ENCODE measurements at places on chromosomes 2 and 18.
A peak's percentile ranks its signal among the peaks of the same experiment; 100 is the strongest.

GRCh38 chr2:176096986-176097819, 2.4 kb upstream of the HOXD12 start:
- DNase-seq, result peak; percentile 84

DNA sequence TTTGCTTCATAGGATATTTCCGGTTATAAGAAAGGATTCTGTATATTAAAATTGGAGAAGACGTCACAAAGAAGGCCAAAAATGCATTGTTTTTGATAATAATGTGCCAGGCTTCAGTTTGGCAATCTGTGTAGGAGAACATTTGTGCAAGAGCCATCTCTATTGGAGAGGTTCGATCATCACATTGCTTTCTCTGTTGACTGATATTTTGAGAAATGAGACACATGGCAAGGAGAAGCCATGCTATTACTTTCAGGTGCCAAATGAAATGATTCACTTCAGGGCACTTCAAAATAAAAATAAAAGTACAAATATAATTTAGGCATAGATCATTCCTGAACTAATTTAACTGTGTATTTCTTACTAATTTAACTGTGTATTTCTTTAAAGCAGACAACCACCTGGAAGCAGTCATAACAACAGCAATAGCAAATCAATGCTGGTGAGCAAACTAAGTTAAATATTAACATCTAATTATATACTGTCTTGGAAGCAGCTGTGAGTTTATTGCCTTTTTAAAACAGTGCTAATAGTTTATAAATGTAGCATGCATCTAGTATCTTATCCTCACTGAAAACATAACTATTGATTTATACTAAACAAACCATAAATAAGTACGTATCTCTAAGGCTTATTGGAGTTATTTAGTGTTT, 50.2 kb upstream of the CHST9 start:
- no peak for DNase-seq

GRCh38 chr2:13884291-13884976, 748.1 kb upstream of the LRATD1 start:
- peak; percentile 1 for DNase-seq

DNA sequence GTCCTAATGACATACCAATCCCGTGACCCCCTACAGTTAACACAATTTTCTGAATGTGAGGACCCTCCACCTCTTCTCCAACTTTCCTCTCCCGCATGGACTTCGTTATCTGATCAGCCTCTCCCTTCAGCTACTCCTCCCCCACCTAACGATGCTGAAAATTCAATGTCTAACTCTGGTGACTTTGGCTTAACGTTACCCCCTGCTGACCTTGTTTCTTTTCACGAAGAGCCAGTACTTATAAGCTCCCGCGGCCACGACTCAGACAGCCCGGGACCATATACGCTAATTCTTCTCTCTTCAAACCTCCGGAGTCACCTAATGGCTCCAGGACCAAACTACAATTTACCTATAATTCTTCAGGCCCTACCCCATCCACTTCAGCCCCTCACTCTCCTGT, 29.2 kb downstream of the VPS54 start:
- no peak for DNase-seq

DNA sequence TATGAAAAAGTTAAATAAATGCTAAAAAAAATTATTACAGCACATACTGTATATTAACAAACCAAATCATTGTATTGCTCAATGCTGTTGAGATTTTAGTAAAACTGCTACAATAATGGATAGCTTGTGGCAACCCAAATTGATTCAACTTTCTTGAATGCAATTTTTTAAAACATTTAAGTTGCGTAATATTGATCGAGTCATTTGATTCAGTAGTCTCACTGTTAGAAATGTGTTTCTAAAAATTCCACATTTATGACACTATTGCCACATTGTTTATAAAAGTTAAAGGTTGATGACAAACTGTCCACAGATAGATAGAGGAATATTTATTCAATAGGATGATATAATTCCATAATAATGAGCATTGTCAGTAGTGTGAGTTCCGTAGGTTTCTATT, 640.7 kb upstream of the CRIM1 start:
- no peak for DNase-seq

DNA sequence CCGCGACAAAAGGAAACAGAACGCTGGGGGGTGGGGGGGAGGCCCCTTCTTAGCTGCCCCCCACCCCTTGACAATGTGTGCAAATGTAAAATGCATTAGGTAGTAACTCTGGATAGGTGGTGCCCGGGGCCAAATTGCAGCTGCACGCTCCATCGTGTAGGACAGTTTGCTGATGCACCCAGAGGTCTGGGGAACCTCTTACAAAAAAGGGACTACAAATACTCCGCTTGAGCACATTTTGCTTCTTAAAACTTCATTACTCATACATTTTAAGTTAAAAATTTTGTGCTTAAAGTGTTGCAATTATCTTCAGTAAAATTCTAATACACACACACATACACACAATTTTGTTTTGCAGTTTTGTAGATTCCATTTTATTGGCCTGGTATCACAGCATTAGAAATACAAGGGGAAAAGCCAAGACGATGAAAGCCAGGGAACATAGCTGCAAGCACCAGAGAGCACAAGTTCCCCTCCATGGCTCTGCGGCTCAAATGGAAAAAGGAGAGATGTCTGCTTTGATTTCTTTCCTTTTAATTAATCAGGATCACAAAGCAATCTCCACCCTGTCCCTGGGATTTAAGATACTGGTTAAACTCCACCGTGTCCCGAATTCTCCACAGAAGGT, 582.1 kb downstream of the ZEB2 start:
- no peak for DNase-seq

DNA sequence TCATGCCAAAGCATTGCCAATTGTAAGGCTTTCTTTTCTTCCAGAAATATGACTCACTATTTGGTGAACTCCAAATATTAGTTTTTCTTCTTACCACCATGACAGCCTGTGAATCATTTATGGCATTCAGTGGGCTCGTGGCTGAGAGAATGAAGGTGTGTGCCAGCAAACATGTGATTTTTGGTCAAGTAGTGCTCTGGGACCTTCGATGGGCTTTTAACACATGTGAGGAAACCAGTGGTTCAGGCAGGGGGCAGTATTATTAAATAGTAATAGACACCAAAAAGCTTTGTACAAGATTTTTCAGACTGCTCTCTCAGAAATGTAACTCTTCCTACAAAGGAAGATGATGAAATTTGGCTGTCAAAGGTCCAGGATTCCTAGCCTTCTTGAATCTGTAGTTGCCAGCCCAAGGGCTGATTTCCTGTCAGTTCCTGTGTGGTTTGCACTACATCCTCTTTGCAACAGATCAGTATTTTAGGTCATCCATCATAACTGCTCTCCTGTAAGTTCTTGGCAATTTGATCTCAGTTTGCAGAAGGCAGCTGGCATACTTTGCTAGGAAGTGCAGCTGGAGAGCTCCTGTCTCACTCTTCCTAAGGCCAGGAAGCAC, 64.3 kb downstream of the BABAM2 start:
- DNase-seq, result peak; percentile 99

DNA sequence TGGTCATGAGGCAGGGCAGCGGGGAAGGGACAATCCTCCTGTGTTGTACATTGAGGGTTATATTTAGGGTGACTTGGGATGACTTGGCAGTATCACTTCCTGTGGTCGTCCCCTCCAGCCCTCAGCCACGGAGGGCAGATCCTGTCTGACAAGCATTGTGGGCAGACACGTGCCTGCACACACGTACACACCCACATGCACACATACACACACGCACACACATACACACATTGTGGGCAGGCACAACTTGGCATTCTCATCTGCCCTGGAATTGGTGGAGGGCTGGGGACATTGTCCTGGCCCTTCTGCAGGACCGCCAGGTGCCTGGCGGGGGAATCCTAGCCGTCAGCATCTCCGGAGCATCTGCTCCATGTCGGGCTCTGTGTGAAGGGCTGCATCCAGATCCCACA, 47.6 kb downstream of the ODC1 start:
- DNase-seq, result peak; percentile 39

- peak; percentile 6 for DNase-seq
Observed at GRCh38 chr2:4175343-4175742, 472.0 kb downstream of the DCDC2C start.
